Fibroblast of lung (primary cell): ENCODE measurements at places on chromosomes 7 and 10.

DNA sequence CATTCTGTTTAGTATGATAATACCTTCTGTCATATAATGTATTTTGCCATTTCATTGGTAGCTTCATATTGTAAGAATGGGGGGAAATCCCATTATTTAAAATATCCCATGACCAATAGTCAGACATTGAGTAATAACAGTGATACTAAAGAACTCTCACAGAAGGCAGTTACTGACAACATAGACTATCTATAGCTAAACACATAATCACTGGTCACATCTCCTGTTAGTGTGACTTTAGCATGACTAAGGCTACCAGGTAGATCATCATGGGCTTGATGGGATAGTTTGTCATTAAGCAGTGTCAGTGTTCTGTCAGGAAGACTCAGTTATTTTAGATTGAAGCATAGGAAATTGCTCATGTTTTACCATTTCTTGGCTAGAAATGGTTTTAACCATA, 16.4 kb downstream of the OPN1SW start:
- no peak for DNase-seq

- no peak for DNase-seq
Measured at GRCh38 chr7:43933902-43934560, 7.8 kb downstream of the UBE2D4 start.

DNA sequence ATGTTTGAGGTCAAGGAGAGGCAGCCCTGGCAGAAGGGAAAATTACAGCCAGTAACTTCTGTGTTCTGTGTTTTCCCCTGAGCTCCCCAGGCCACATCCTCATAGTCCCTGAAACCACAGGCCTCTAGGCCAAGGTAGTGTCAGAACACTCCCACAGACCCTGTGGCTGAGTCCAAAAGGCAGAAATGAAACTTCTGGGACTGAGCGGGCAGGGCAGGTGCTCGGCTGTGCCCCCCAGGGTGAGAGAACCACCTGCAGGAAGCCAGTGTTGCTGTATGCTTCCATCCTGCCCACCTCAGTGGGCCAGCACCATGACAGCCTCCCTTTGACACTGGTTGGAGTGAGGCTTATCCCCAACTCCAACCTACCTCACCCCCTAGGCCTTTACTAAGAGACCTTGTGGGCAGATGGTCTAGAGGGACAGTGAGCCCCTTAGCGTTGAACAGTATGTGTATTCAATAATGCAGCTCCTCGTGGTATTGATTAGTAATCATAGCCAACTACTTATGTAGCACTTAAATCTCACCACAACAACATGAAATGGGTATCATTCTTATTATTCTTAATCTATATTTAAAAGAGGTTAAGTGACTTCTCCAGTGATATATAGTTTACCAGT, 30.3 kb downstream of the PIK3CG start:
- no peak for DNase-seq

DNA sequence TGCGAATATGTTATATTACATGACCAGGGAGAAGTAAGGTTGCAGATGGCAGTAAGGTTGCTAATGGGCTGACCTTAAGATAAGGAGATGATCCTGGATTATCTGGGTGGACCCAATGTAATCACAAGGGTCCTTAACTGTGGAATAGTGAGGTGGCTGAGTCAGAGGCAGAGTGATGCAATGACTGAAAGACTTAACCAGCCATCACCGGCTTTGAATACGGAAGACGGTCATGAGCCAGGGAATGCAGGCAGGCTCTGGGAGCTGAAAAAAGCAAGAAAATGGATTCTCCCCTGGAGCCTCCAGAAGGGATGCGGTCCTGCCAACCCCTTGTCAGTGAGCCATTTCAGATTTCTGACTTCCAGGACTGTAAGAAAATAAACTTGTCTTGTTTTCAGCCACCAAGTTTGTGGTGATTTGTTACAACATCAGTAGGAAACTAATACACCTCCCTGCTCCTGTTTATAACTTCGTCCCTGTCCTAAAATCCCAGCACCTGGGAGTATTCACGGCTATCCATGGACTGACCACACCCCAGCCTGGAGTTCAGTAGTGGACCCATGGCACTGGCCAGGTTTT, 4.6 kb upstream of the C10orf95 start:
- DNase-seq = peak; percentile 83
